ENCODE measurements at places on chromosomes 2 and 18.

GRCh38 chr2:32200814-32201213 is 35.1 kb downstream of the SLC30A6 start:
- DNase-seq, result no peak

GRCh38 chr18:53625997-53626599 is 598.4 kb downstream of the MBD2 start:
- DNase-seq, result no peak

DNA sequence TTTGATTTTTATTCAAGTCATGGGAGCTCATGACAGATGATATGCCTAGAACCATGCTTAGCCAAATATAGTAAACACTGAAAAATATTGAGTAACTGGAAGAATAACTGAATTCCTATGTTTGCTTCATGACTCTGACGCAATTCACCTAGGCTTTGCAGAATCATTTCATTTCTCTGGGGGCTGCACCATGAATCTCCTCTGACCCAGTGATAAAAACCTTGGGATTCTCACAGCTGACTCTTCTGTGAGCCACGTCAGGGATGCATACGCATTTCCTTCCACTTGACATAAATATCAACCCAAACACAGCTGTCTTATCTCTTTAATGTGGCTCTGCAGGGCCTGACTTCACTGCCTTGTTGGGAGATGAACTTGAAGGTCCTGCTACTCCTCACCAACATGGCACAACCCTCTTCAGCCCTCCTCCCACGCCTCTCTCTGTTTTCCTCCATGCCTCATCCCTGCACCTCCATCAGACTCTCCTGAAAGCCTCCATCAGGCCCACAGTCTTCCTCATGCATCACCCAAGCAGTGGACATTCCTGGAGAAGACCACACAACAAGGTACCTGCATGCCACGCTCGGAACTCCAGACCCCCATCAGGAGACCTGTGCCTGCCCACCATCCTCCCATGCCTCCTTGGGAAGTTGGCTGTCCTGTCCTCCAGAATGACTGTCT is 29.8 kb downstream of the COL6A3 start:
- DNase-seq, result no peak

- DNase-seq, result no peak
These were observed 81.5 kb upstream of the ODC1 start for GRCh38 chr2:10529611-10530010.

DNA sequence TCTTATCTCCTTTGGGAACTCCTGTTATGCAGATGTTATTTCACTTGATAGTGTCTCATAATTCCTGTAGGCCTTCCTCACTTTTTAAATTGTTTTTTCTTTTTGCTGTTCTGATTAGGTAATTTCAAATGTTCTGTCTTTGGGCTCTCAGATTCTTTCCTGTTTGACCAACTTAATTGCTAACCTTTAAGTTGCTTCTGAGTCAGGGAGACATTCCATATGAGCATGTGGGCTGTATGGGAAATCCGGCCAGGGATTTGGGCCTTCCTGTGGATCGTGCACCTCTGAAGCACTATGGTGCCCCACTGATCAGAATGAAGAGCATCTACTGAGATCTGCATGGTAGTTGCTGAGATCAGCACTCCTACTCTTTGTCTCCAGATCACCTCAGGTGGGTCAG is 44.7 kb upstream of the REEP1 start:
- no peak for DNase-seq

- DNase-seq, result no peak
These were observed 82.2 kb upstream of the LGALSL start for GRCh38 chr2:64371727-64372126.

- DNase-seq, result no peak
These were observed at the start of gene CTLA4 for GRCh38 chr2:203867561-203868200. CTLA4 (plus strand) TSS chr2:203867771; CDS start chr2:203867943, 172 bp downstream.

GRCh38 chr2:202317080-202317857 is 51.7 kb downstream of the NOP58 start:
- DNase-seq, result peak; percentile 39

DNA sequence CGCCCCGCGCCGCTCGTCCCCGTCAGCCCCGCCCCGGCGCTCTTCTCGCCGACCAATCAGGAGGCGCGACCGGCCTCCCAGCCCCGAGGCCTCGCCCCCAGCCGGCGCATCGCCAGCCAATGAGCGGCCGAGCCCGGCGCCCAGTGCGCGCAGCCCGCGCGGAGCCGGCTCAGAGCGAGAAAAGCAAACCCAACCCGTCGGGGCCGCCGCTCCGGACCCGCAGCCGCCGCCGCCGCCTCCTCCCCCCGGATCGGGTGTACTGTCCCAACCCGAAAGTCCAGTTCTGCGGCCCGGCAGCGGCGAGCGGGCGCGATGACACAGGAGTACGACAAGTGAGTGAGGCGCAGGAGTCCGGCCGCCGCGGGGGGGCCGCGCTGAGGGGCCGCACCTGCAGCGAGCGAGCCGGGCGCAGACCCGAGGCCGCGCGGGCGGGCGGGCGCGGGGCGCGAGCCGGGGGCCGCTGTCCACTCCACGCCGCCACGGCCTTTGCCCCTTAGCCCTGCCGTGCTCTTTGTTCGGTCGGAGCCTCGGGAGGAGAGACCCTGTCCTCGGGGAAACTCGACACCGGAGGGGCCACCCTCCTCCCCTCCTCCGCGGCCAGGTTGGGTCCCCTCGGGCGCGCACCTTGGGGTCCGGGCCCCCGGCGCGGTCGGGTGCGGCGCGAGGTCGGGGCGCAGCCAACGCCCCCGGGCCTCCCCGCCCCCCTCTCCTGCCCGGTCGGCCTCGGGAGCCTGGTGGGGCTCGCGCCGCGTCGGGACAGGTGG is at the start of gene GRHL1:
Gene GRHL1, plus strand, starts transcription at position 172 of the 764 bp plus-strand sequence. Its CDS starts 141 bp downstream, at position 313.
- peak; percentile 53 for DNase-seq

GRCh38 chr2:240902615-240903041 is 3.5 kb upstream of the CROCC2 start:
- DNase-seq, result no peak

GRCh38 chr2:162257425-162257824 is 14.2 kb upstream of the FAP start:
- no peak for DNase-seq

DNA sequence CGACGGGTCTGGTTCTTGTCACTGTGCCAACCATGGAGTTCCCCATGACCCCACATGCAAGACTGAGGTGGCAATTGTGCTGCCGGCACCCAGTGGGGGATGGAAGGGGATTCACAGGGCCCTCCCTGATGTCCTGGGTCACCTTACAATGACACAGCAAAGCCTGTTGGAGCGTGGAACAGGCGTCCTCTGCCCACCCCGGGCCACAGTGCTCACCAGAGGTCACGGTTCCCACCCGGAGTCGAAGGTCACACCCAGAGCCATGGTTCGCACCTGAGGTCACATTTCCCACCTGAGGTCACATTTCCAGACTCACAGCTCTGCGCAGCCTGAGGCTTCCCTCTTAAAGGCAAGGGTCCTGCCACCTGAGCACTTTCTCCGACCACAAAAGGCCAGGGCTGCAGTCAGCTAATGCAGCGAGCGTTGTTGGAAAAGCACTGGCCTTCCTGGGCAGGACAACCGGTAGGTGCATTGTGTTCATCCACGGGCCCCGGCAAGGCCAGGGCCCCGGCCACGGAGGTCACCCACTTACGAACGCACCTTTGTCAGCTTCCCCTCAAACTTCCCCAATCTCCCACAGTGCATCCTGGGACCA is 24.0 kb downstream of the KIF1A start:
- no peak for DNase-seq

- no peak for DNase-seq
These were observed 7.1 kb downstream of the CAPN13 start for GRCh38 chr2:30800159-30800558.

GRCh38 chr2:120233292-120233691 is 10.1 kb upstream of the TMEM185B start:
- DNase-seq, result no peak

DNA sequence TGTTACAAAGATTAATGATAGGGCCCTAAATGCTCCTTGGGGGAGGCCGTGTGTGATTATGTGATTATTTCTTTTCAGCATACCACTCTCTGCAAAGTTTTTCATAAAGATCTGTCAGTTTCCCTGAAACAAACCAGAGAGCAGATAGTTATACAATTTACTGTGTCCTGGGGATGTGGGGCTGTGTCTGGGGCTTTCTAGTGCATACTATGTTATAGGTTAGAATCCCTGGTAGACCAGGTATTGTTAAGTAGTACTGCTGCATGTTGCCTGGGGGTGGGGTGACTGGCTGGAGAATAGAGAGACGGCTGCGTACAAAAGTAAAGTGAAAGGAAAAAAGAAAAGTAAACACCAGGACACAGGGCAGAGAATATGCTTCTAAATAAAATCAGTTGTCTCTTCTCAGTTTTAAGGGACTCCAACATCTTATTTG is 3.3 kb upstream of the CCBE1 start:
- DNase-seq, result no peak

DNA sequence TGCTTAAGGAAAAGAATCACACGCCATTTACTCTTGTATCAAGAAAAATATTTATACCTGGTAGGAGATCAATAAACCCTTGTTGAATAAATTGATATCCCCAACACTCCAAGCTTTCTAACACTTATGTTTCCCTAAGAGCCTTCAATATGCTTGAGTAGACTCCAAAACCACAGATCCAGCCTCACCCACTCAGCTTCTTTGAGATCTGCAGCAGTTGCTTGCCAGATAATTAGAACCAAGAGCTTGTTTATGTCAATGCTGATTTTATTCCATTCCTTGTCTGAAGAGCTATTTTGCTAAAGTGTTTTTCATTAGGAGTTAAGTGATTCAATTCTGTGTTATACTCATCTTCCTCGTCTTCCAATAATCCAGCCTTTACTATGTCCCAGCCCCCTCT is 26.3 kb upstream of the CRIM1 start:
- DNase-seq, result no peak

DNA sequence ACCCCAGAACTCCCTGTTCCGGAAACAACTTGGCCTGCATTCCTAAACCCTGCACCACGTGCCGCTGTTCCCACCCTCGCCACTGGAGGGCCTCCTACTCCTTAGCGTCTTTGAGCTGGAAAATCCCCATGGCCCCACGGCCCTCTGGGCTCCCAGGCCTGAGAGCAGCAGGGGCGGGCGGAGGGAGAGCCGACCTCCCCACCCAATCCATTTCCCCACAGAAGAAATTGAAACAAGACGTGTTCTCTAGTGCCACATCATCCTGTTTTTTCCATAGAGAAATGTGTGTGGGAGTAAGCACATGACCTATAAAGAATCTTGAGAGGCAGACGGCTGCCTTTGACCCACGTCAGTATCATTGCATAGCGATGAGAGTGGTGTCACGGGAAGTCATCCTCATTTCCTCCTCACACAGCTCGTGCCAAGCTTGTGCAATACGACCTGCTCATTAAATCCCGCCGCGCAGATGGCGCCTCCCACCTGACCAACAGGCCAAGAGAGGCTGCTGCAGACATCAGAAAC is 79.2 kb downstream of the LAMA1 start:
- DNase-seq, result no peak

GRCh38 chr2:66960161-66960560 is 437.0 kb upstream of the ETAA1 start:
- DNase-seq, result no peak

GRCh38 chr2:43302182-43302960 is 76.0 kb upstream of the ZFP36L2 start:
- DNase-seq, result no peak

DNA sequence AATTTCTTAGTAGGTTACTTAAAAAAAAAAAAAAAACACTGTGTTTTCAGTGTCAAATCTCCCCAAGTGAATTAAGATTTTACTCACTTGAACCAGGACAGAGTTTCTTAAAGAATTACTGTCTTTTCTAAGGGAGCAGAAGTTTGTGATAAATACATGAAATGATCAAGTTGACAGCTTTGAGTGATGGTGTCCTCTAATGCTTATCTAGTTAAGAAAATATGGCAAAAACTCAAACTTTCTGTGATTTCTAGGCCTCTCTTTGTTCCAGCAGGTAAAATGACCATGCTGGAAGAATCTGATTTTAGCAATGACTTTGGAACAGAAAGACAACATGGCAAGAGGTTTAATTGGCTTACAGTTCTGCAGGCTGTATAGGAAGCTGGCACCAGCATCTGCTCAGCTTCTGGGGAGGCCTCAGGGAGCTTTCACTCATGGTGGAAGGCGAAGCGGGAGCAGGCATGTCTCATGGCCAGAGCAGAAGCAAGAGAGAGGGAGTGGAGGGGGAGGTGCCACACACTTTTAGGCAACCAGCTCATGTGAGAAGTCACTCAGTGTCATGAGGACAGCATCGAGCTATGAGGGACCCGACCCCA is 6.6 kb downstream of the MAPRE2 start:
- DNase-seq, result no peak

DNA sequence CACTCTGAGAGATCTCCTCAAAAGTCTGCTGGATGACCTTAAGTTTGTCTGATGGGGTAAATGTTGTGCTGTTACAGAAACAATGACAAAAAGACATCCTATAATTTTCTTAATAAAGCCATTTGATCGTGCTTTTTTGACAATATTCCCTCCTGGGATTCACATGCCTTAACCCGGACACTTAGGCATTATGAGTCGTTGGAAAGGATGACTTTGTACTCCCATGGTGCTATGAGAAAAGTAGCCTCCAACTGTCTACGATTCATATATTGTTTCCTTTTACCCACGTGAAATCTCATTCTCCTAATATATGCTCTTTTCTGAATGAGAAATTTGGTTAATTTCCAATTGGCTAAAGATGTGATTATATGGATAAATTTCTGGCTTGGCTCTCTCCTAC is 6.1 kb upstream of the MPP4 start:
- DNase-seq, result no peak

- DNase-seq, result no peak
These were observed 57.0 kb downstream of the VPS54 start for GRCh38 chr2:63962186-63962585.

- no peak for DNase-seq
These were observed 5.4 kb downstream of the MRO start for GRCh38 chr18:50814395-50814794.

- DNase-seq, result peak; percentile 68
These were observed at the start of gene ZNF407 for GRCh38 chr18:74597662-74598349. ZNF407 (plus strand) TSS chr18:74597870; CDS start chr18:74631020, 33,150 bp downstream.

- no peak for DNase-seq
These were observed 139.8 kb upstream of the NCK2 start for GRCh38 chr2:105604938-105605337.

DNA sequence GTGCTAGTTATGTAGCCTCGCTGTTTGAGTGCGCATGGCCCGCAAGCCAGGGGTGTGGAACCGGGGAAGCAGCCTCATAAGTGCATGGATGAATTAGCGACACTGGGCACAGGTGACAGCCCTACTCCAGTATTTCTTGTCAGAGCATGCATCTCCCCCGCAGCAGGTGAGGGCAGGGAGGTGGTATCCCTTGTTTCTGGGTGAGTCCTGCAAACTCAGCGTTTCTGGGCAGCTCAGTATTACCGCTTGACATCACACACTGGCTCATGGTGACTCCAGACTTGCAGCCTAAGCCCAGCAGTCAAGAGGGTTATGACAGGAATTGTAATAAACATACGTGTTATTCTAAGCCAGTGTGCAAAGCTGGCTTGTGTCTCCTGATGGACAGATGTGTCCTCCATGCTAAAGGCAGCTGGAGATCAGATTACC is 2.5 kb downstream of the CABLES1 start:
- no peak for DNase-seq

GRCh38 chr2:136034629-136035028 is 49.2 kb upstream of the DARS1 start:
- DNase-seq, result no peak

Measured in DMS 273 treated with DMSO at 0.1 percent for 48 hours (cell line).